Activated CD4-positive, CD25-positive, alpha-beta regulatory T cell (primary cell): ENCODE measurements at places on chromosomes 3 and 15.

DNA sequence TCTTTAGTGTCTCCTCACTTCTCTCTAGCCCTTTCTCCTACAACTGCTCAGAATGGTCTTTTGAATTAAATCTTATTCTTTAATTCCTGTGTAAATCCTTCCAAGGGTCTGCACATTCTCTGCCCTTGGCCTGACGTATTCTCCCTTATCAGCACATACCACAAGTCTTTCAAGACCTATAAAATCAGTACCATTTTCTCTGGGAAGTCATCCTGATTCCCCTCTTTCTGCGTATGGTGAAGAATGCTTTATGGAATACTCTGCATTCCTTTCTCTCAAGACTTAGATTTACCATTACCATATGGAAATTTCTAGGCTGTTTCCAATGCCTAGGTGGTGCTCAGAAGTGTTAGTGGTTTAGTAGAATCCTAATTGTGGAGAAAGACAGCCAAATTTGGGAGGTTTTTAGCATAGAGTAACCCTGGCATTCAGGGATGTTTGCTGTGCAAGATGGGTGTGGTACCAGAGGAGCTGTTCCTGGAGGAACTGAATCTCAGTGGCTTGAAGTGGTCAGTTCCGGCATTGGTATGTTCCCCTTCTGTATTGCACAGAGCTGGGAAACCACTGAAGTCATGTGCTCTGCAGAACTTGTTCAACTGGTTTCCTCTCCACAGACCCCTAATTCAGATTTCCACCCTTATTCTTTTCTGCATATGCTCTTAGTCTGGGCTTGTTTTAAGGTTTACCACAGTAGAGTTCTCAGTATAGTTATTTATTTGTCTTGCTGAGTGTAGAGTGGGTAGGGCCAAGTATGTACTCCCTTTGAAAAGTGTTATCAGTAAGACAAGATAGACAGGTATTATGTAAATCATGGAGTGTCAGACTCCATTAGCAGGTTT lies 24.5 kb downstream of the IQGAP1 start:
- DNase-seq, result no peak

DNA sequence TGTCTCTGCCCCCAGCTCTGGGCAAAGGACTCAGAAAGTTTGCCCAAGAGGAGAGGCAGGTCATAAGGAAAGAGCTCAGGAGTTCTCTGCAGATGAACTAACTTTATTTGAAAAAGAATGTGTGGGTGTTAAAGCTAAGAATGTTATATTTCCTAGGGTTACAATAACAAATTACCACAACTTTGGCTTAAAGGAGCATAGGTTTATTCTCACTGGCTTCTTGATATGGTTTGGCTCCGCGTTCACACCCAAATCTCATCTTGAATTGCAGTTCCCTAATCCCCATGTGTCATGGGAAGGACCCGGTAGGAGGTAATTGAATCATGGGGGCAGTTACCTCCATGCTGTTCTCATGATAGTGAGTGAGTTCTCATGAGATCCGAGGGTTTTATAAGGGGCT lies 383.7 kb upstream of the CFAP20DC start:
- no peak for DNase-seq

DNA sequence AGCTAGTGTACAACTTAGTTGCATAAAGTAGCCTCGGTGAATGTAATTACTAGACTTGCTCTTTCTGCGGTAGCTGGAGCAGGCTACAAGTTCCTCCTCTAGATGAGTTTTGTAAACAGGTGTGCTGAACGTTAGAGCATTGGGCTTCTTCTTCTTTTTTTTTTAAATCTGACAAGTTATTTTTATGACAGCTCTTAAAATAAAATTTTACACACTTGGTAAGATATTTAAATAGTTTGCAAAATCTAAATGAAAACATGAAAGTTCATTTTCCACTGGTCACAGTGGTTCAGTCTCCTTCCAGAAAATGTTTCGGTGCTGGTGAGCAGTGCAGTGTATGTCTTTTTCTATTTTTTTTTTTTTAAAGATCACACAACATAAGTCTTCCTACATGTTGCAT lies 3.0 kb downstream of the CCR9 start:
- DNase-seq, result no peak

DNA sequence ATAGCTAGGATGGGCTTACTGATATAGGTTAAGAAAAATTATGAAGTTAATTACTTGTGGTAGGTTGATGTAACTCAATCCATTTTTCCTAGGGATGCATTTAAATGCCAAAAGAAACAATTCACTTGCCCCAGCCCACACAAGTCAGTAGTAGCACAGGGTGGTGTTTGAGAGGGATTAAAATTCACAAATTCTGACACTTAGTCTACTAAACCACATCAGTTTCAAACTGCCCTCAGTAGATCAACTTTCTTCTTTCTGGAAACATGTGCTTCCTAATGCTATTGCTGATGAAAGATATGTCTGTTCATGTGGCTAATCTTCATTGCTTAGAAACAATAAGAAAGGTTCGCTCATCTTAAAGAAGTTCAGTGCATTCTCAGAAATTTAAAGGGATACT lies 160.6 kb downstream of the EPHA3 start:
- no peak for DNase-seq

DNA sequence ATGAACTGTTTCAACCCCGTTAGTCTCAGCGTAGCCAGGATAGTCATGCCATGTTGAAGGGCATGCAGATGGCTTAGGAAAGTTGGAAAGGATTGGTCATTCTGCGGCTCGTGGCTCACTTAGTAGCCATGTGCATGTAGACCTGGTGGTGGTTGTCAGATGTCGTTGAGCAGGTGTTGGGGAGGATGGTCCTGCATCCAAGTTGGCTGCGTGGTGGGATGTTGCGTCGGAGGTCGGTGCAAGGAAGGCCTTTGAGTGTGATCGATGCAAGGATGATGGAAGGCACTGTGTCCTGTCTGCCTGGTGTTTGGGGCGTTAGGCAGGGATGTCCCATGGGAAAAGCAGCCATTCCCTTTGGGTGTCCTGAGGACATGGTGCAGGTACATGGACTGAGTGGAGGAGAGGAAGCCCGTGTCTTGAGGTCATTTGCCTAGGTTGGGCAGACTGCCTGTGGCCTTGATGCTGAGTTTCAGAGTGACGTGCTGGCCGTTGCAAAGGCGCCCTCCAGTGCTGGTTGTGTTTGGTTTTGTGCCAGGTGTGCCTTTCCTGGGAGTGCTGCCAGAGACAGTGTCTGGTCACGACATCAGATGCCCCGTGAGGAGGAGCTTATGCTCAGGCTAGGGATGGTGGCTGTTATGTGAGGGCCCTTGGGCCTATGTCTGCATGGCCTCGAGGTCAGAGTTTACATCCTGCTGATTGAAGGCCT lies 103.4 kb downstream of the SNRPN start:
- no peak for DNase-seq

- DNase-seq, result peak; percentile 16
Measured at GRCh38 chr3:32238453-32239306, at the start of gene CMTM8. Gene CMTM8, plus strand, starts transcription at chr3:32238680. Its CDS starts 293 bp downstream, at chr3:32238973.

DNA sequence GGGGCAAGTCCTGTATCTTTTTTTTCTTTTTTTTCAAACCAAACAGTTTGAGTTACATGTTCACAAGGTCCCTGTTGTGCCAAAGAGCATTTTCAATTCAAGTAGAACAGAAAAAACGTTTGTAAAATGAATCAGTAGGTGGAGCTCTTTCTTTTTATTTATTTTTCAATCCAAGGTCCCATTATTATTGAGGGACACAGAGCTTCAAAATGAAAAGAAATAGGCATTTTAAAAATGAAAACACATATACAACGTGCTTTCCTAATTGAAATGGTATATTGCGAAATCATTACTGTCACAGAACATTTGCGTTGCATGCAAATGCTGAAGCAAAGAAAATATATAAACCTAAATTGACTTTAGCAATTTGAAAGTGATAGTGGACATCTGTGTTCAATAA lies 711.0 kb downstream of the MECOM start:
- no peak for DNase-seq

- DNase-seq, result no peak
Measured at GRCh38 chr3:156016902-156017301, 103.5 kb upstream of the KCNAB1 start.

GRCh38 chr3:37810848-37811247 lies 50.8 kb upstream of the CTDSPL start:
- no peak for DNase-seq

GRCh38 chr3:31172336-31172735 lies 277.9 kb upstream of the GADL1 start:
- DNase-seq, result no peak

GRCh38 chr3:141360888-141361598 lies 7.3 kb upstream of the ZBTB38 start:
- no peak for DNase-seq
